Stimulated activated CD4-positive, alpha-beta T cell treated with anti-CD3 and anti-CD28 coated beads, Interleukin-1b, Interleukin-23, amount 100 ng/mL, for 1 hour (primary cell): ENCODE measurements at places on chromosomes 4 and X.

GRCh38 chrX:41600291-41600690, 88.5 kb upstream of the GPR34 start:
- DNase-seq = no peak

DNA sequence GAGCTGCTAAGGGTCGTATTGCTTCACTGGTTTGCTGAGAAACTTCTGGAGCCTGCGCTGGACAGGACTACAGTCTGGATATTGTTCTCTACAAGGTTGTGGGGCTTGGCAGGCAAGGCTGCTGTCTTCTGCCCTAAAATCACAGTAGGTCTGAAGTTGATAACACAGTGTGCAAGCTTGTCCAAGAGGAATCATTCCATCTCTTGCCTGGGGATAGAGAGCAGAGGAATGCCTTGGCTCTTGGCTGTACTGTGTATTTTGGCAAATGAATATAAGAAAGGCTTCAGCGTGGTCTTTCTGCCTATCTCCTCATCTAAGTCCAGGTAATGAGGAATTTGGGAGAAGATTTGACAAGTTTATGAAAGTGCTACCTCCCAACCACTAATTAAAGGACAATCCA, 9.4 kb upstream of the RASL11B start:
- no peak for DNase-seq

DNA sequence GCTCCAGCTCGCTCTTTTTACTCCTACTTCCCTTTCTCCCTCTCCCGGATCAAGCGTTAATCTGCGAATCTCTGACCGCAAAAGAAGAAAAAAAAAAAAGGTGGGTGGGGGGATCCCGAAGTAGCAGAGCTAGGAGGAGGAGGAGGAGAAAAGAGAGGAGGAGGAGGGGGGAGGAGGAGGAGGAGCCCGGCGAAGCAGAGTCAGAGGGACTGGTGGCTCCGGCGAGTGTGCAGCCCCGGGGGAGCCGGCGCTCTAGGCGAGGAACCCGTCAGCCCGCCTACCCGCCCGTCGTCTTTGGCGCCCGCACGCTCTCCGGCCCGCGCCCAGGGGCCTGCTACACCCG, at the start of gene NHSL2:
Gene NHSL2, plus strand, starts transcription at position 203 of the 343 bp plus-strand sequence.
- no peak for DNase-seq

DNA sequence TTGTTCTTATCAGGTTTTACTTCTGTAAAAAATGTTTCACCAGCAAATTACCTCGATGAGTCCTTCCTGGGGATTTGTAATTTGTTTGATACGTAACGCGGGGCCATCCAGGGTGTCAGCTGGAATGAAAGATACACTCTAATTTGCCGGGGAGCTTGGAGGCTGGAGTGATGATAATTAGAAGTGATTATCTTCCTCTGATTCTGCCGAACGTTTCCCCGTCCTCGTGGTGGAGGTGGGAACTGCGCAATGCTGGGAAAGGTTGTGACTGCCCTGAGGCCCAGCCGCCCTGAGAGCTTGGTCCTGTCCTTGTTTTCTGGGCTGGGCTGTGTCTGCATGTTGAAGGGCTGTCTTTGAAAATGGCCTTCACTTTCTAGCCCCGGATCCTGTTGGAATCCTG, 48.0 kb downstream of the SORCS2 start:
- no peak for DNase-seq

- DNase-seq = no peak
Measured at GRCh38 chr4:70183168-70183939, 12.2 kb upstream of the ODAM start.

- no peak for DNase-seq
Measured at GRCh38 chr4:103673983-103674382, 45.8 kb downstream of the TACR3 start.

DNA sequence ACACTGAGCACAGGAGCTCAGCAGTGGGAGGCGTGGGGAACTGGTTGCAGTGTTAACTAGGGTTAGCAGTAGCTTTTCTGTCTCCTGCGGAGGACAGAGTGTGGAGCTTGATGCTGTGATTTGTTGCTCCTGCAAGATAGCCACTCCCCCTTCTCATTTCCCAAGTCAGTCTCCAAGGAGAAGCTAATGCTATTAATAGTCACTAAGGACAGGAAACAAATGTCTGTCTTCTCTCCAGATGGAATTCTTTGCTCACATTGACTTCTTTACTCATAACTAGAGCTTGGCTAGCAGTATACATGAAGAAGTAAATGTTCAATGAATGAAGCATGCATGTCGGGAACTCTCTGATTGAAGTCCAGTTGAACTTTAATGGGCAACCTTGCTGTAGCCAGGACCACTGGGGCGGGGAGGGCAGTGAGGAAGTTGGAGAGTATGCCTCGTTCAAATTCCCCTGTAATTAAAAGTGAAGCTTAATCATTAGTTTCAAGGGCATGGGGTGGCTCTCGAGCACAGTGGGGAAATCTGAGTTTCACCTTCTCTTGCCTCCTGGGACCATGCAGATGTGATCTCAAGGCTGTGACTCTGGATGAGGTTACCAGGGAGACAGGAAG, 156.6 kb upstream of the SCML1 start:
- no peak for DNase-seq

- DNase-seq = no peak
Measured at GRCh38 chr4:180314972-180315371, 1928.2 kb upstream of the TENM3 start.

DNA sequence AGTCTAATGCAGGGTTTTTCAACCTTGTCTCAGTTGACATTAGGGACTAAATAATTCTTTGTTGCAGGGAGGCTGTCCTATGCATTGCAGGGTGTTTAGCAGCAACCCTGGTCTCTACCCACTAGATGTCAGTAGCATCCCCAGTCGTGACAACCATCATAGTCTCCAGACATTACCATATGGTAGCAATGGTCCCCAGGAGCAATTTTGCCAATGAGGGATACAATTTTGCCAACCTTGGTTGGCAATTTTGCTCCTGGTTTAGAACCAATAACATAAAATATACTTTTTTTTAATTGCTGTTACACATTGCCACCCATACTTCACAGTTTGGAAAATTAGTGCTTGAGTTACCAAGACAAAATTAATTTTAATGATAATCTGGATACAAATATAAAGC, 6.0 kb downstream of the EREG start:
- no peak for DNase-seq

GRCh38 chrX:11462136-11462535, 168.9 kb downstream of the AMELX start:
- DNase-seq = no peak

DNA sequence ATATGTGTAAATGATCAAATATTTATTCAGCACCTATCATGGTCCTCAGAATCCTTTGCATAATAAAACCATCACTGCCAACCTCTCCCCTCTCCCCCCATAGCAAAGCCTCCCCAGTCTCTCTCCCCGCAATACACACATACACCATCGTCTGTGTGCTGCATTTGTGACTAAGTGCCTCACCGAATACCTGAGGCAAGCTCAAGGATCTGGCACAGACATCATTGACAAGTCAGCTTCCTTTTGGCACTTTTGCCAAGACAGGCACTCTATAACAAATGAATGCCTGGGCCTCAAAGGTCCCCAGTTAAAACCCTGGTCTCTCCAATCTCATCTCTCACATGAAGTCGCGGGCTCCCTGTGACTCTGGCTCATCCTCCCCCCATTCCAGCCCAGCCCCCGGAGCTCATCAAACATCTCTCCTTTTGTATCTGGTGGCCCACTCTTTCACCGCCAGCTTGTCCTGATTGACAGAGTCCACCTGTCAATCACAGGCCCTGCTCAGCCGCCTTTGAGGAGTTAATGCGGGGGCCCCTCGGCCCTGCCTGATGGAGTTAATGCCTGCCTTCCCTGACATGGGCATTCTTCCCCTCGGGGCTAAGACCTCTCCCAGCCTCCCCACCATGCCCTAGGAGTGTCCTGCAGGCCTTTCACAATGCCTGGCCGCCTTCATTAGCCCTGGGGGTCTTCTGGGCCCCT, 135.8 kb upstream of the ATP6AP2 start:
- DNase-seq = no peak

- no peak for DNase-seq
Measured at GRCh38 chr4:4655901-4656300, 114.1 kb upstream of the STX18 start.

- no peak for DNase-seq
Measured at GRCh38 chrX:79147477-79147876, 3.0 kb downstream of the GPR174 start.

DNA sequence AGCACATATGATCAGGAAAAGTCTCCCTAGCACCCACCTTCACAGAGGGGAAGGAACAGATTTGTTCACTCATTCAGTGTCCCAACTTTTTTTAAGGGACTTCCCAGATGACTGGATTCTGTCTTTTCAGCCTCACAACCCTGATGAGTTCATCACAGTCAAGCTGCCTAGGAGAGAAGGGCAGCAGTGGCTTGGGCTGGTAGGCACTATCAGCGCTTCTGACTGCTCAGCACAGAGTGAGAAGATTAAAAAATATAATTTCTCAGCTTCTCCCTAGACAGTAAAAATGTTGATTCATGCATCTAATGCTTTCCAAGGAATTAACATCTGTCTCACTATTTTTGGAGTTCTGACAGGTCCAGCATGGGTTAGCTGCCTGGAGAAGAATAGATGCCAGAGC, 328.2 kb downstream of the DTHD1 start:
- no peak for DNase-seq

- no peak for DNase-seq
Measured at GRCh38 chrX:120426599-120426998, 42.5 kb downstream of the LAMP2 start.

- no peak for DNase-seq
Measured at GRCh38 chr4:19026281-19026680, 1004.7 kb upstream of the LCORL start.

GRCh38 chr4:25154594-25155265, 5.5 kb downstream of the SEPSECS start:
- no peak for DNase-seq

- no peak for DNase-seq
Measured at GRCh38 chr4:15479913-15480185, 10.2 kb downstream of the CC2D2A start.

DNA sequence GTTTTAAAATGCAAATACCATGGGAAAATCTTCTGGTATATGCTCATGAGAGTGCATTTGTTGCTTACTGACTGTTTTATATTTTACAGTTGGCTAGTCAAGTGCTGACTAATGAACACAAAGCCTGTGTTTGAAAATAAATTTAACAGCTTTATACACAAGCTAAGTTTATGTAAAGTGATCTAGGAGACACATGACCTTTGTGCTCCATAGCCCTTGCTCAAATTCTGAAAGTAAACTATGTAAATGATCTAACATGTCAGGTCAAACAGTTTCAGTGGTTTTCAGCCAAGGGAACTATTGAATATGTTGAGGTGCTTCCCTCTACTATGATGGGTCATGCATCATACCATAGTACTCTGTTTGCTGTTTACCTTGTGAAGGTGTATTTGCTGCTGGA, 36.7 kb downstream of the DIAPH2 start:
- DNase-seq = no peak
